Fibroblast of lung (primary cell): ENCODE measurements at places on chromosomes 16 and 17.

DNA sequence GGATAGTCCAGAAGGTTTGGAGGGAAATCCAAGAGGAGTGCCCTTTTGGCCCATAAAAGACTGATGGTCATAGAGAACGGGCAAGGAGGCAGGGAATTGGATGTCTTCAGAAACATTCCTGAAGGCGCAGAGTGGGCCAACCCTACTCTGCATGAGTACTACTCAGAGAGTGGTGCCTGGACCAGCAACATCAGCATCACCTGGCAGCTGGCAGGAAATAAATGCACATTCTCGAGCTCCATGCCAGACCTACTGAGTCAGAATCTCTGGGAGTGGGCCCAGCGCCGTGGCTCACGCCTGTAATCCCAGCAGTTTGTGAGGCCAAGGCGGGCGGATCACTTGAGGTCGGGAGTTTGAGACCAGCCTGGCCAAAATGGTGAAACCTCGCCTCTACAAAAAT, 27.1 kb upstream of the SLC39A11 start:
- DNase-seq = peak; percentile 44

DNA sequence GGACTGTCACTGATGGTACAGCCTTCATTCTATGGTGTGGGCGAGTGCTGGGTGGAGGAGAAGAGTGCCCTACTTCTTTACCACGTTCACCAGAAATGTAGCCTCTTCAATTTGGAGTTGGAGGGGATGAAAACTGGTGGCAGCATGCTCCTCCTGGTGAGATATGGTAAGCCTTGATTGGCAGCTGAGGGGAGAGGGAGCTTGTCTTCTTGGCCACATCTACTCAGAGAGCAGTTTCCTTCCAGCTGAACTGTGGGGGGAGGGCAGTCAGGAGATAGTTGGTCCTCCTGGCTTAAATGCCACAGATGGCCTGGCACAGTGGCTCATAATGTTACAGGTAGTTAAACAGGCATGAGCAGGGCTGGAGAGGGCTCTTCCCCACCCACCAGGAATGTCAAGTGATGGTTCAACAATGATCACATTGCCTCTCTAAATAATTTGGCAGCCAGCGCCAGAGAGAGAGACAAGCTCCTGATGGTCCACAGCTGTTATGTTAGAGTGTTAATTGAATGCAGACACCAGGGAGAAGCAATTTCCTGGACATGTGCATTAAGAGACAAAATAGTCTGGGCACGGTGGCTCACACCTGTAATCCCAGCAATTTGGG, 9.0 kb upstream of the MAPK3 start:
- DNase-seq = no peak

GRCh38 chr16:69328854-69329316, 1.5 kb downstream of the PDF start:
- DNase-seq = peak; percentile 38

DNA sequence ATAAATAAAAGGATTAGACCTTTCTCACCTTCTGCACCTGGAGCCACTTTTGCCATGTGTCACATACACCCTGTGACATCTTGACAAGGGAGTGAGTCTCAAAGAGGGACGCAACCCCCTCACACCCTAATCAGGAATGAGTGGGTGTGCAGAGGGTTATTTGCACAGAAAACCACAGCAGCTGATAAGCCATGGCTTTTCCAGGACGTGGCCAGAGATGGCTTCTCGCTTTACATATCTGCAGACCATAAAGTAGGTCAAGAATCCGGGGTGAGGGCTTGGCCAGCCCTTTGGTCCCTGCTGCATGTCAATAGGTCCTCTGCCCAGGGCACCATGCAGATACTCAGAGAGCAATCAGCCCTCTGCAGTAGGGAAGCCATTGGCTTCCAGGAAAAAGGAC, 2.4 kb upstream of the CD300LF start:
- DNase-seq = no peak

DNA sequence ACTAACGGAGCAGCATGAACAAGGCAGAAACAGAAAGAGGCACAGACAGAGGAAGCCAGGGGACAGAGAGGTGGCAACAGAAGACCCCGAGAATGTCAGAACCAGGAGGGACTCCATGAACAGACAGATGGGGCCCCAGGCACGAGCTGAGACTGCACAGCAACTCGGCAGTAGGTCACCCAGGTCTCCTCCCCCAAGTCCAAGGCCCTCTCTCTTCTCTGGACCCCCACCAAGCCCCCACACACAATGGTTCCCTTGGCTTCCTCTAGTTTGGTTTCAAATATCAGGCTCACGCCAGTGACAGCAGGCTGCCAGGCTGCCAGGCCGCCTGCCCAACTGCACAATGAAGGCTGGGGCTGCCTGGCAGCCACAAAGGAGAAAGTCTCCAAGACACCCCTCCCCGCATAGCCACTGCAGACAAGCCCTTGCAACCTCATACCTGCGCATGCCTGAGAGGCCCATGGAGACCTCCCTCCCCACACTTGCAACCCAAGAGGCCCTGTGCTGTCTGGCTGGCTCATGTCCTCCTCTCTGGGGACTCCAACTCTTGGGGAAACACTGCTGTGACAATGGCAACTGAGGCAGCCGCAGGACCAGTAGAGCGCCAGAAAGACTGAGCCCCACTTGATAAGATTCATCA, 54.8 kb downstream of the PIMREG start:
- no peak for DNase-seq

DNA sequence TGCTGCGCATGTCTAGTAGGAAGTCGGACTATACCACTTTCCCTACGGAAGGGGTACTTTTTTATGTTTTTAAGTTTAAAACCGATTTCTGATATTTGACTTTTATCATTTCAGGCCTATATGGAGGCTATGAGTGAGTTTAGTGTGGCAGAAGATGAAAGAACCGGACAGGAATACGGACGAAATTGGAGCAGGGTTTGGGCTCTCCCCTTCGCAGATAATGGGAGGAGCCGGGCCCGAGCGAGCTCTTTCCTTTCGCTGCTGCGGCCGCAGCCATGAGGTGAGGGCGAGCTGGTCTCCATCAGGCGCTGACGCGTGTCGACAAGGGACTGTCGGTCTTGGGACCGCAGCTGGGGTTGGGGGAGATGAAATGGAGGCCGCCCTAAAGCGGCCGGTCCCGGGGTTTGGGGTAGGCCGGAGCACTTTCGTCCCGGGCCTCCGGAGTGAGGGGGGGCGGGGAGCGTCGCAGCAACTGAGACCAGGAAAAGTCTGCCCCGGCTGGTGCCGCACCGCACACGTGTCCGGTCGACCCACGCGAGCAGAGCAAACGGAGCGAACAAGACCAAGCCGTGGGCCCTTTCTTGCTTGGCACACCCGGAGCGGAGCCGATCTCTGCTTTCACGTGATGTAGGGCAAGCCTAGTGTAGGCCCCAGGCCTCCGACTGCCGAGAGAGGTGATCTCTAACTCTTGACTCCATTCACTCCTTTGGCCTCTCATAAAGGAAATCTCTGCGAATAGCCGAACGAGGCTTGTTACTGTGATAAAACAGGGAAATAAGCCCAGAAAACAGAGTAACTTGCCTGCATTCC, at the start of gene RPL19:
Gene RPL19, plus strand, starts transcription at position 214 of the 810 bp plus-strand sequence. Its CDS starts 62 bp downstream, at position 276.
- DNase-seq = no peak

- DNase-seq = no peak
Measured at GRCh38 chr16:74608944-74609343, 2.0 kb upstream of the GLG1 start.

DNA sequence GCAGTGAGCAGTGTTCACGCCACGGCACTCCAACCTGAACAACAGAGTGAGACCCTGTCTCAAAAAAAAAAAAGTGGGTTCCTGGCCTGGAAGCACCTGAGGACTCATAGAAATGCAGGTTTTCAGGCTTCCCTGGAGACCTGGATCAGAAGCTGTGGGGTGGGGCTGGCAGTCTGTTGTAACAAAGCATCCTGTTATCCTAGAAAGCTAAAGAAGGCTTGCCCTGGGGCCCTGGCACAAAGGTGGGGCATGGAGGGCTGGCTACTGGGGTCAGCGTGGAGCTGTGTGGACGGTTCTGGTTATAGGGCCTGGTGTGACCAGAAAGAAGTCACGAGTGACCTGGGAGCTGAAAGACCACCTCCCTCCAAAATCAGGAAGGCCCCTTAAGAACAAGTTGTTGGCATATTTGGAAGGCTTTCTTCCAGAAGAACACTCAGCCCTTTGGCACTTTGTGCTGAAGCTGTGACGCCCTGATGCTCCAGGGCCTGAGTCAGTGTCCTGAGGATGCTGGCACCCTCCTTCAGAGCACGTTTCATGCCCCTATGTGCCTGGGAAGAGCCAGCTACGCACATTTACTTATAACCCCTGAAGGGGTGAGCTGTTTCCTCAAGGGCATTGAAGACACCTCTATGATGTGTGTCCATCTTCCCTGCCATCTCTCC, 6.2 kb downstream of the CRISPLD2 start:
- peak; percentile 36 for DNase-seq

DNA sequence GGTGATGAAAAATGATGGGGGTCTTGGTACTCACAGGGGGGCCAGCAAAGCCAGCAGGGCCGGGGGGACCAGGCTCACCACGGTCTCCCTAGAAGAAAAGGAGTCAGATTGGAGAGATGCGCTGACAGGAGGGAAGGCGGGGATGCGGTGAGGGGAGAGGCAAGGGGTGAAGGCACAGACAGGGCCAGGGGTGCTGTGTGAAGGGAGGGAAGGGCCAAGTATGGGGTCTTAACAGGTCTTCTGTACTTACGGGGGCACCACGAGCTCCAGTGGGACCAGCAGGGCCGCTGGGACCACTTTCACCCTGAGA, 11.2 kb downstream of the COL1A1 start:
- peak; percentile 61 for DNase-seq
